Cardiac fibroblast (primary cell): ENCODE measurements at places on chromosomes 4 and X.

GRCh38 chrX:121642415-121642814, 595.0 kb downstream of the GLUD2 start:
- DNase-seq: peak; percentile 12

- no peak for DNase-seq
Observed at GRCh38 chr4:72442715-72443114, 126.3 kb downstream of the ADAMTS3 start.

DNA sequence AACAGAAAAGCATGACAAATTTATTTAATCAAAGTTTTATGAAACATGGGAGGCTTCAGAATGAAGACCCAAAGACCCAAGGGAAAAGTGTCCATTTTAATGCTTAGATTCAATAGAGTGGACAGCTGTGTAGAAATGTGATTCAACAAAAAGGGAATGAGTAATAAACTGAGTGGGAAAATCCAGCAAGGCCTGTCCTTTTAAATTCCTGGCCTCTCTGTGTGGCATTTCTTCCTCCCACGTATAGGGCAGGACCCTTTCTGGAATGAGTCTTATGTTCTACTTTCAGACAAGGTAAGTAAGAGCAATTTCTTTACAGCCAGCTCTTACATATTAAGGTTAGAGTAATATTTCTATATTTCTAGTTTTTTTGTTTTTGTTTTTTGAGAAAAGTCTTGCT, 14.5 kb downstream of the AASDH start:
- DNase-seq: no peak

- DNase-seq: peak; percentile 21
Observed at GRCh38 chr4:88143504-88143903, 14.9 kb downstream of the ABCG2 start.

DNA sequence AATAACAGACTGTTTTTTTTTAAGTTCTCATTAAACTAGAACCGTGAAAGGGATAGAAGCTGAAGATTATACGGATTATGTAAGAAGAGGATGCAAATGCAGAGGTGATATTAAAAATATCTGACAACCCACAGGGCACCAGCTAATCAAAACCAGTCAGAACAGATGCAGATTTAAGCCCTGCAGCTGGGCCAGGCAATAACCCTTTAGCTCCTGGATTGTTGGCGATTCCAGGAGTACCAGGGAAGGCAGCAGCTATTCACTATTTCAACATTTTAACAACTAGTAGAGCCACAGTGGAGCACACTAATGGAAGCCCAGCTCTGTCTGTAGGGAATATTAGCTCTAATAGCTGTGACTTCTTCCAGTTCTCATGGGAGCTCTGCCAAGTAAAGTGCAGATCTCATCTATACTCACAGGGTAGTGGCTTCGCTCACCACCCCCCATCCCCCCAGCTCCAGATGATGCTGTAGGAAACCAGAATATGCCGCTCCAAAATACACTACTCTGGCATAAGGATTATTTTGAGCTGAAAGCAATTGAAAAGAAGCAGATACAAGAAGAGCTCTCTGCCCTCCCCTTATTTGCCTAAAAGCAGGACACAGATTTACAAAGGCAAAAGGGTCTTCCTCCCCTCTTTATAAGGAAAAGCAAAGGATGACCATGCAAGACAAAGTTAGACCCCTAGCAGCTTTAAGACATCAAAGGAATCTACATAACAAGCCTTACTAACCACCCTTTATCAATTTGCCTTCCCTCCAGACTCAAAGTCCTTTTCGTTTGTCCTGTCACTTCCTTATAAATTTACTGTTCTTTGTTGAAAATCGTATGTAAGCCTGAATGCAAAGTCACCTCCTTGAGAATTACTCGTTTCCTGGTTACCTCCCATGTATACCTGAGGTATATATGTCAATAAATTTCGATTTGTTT, 13.7 kb downstream of the SCD5 start:
- DNase-seq: peak; percentile 67

DNA sequence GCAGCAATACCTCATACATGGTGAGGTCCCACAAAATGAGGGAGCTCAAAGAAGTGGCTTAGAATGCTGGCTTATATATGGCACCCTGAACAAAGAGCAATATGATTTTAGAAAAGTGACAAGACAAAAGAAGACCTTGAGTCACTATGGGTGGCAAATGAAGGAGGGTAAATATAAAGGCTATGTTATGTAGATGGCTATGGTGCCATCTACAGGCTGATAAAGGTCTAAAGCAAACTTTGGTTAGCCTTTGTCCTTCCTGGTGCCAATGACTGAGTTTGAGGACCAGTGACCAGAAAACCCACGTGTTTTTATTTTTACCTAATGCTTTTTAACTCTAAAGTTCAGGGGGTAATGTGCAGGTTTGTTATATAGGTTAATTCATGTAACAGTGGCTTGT, 151.8 kb downstream of the CCNG2 start:
- DNase-seq: peak; percentile 49

- DNase-seq: no peak
Observed at GRCh38 chrX:3046253-3047240, 5.3 kb downstream of the ARSF start.

GRCh38 chrX:150548684-150549083, 19.7 kb upstream of the MTM1 start:
- peak; percentile 18 for DNase-seq

GRCh38 chr4:40395166-40395900, 60.2 kb downstream of the CHRNA9 start:
- no peak for DNase-seq

- DNase-seq: no peak
Observed at GRCh38 chr4:134540588-134540987, 339.0 kb upstream of the PABPC4L start.
